Mammary epithelial cell (primary cell): ENCODE measurements at places on chromosomes 4 and X. TPM values are rescaled to one million over a fixed set of nuclear protein-coding genes. Genes with fewer than 3 reads are reported as not detected.

Gene ADH1B
- total RNA-seq: under 0.01 TPM

Gene TSPAN6
- total RNA-seq: 9.6 and 15.6 TPM in 2 replicates

Gene ADGRG4
- total RNA-seq: under 0.01 TPM

Gene AFP
- not detected for total RNA-seq

Gene SMIM10
- total RNA-seq: not detected in 2 replicates

Gene FAM9B
- total RNA-seq: not detected

Gene DMRTC1
- total RNA-seq: not detected

Gene STK32B
- total RNA-seq: 0.91 and 2.1 TPM in 2 replicates

Gene COL25A1
- total RNA-seq: not detected in 2 replicates

Gene P2RY4
- total RNA-seq: 0.26 TPM in 1 of 2 replicates, not detected in the other

Gene PPARGC1A
- not detected in 2 replicates for total RNA-seq

Gene POU3F4
- total RNA-seq: not detected in 2 replicates

Gene FRG1
- 17.0 TPM for total RNA-seq

Gene USP27X
- total RNA-seq: 2.5 TPM

Gene MID1
- 14.3 and 19.5 TPM in 2 replicates for total RNA-seq

Gene CRMP1
- 0.14 TPM in 1 of 2 replicates, not detected in the other for total RNA-seq

Gene RNF212
- 0.33 and 0.80 TPM in 2 replicates for total RNA-seq

Gene ARL9
- total RNA-seq: 0.17 TPM

Gene SNCA
- 62.4 and 63.7 TPM in 2 replicates for total RNA-seq

Gene KCTD8
- not detected in 2 replicates for total RNA-seq
